ENCODE measurements at places on chromosomes 7 and 10.

DNA sequence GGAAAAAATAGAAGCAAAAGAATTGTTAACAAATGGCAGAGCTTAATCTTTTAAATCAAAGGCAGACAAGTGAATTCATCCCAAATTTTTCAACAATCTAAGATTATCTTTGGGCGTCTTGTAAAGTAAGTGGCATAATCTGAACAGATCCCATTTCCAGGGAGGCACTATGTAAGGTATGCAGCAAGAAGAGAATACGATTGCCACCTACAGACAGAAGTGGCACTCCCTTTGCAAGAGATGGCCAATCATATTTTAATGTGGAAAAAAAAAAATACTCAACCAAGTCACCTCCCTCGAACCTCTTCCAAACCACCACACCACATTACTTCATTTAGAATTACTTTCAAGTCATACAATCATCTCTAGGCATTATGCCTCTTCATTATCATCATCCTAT is 4.0 kb downstream of the GFRA1 start:
- no peak for DNase-seq

GRCh38 chr7:8113184-8113583 is 144.6 kb downstream of the GLCCI1 start:
- no peak for DNase-seq

- DNase-seq: peak; percentile 55
Measured at GRCh38 chr10:113094114-113094486, 144.1 kb downstream of the TCF7L2 start.

- DNase-seq: no peak
Measured at GRCh38 chr7:134530460-134530859, 3.1 kb downstream of the AKR1B10 start.

GRCh38 chr7:102433219-102434038 is at the start of gene ORAI2:
Gene ORAI2, plus strand, starts transcription at chr7:102433575. Its CDS starts 5,382 bp downstream, at chr7:102438957.
- DNase-seq: peak; percentile 63

GRCh38 chr10:9209105-9209798 is 1154.8 kb downstream of the GATA3 start:
- DNase-seq: peak; percentile 47

GRCh38 chr10:85603151-85603940 is 763.2 kb downstream of the GRID1 start:
- DNase-seq: no peak

DNA sequence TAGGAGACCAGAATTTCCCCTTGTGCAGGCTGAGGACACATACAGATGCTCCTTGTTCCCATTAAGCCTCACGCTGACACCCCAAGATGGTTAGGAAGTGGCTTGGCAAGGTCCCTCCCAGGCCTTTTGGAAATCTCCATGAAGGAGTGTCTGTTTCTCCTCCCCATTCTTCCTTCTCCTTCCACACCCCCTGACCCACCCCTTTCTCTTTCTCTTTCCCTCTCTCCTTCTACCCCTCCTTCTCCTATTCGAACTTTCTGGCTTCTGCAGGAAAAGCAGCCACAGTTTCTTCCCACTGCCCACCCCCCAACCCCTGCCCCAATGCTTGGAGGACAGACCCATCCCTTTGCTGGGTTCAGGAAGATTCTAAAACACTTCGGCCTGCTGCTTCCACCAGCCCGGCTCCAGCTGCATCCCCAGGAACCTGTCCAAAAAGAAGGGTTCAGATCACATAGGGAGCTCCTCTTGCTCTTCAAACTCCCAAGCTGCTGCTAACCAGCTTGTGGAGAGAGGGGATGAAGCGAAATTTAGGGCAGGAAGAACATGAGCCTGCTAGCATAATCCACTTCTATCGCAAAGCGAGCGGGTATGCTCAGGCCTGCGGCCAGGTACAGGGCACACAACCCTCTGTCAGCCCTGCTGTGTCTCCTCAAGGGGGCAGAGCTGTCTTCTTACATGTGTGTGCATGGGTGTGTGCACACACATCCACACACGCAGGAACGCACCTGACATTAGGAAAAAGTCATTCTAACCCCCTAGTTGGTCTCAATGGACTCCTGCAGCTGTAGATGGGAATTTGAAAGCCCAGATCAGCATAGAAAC is 80.4 kb downstream of the PPP1R3C start:
- no peak for DNase-seq

GRCh38 chr7:88789480-88790064 is 6.0 kb downstream of the TEX47 start:
- DNase-seq: peak; percentile 39

DNA sequence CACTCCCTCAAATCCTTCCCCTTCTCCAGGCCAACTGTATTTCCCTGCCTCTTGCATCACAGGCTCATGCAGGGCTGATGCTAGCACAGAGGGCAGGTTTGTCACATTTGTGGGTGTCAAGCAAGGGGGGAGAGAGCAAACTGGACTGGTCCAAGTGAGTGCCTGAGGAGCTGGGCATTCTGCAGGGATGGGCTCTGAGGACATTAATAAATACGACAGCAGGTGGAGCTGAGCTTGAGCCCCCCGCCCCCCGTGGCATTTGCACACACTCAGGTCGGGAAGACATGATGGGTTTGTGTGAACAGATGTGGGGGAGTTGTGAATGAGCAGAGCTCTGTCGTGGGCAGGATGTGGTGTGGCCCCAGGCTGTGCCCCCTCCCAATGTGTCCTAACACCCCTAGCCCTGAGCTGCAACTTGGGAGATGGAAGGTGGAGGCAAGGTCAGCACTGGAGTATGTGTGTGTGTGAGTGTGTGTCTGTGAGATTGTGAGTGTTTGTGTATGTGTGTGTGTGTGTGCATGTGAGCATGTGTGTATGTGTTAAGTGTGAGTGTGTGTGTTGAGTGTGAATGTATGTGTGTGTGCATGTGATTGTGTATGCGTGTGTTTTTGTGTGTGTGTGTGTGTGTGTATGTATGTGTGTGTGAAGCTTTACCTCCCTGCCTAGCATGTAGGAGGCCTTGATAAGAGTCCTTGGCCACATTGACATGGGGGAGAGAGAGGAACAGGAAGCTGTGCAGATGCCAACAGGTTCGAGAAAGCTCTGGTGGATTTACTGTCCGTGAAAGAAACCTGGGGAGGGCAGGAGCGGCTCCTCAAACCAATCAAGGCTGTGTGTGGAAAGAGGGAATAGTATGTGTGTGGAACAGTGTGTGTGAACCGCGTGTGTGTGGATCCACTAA is 9.1 kb downstream of the RASSF4 start:
- peak; percentile 45 for DNase-seq

GRCh38 chr10:91788527-91788926 is 9.7 kb upstream of the TNKS2 start:
- no peak for DNase-seq

DNA sequence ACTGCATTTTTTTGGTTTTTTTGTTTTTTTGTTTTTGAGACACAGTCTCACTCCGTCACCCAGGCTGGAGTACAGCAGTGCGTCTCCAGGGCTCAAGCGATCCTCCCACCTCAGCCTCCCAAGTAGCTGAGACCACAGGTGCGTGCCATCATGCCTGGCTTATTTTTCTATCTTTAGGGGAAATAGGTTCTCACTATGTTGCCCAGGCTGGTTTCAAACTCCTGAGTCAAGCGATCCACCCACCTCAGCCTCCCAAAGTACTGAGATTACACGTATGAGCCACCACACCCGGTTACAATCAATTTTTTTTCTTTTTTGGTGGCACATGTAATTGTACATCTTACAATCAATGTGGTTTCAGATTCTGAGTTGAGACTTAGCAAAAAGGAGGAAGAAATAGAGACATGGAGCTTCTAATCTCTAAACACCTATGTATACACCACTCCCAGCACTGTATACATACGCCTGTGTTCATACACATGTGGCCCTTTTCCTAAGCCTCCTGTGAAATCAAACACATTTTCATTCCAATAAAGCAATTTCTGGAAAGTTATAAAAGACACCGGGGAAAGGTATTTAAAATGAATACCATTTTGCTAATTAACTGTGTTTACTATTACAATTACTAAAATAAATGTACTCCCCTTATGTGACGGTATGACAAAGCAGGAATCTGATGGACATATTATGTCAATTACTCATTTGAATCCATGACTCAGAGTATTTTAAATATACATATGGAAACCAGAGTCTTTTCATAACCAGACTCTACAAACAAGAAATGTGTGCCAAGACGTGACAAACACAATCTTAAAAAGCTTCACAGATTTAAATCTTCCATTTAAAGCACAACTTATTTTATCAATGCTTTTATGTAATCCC is 40.9 kb downstream of the SMURF1 start:
- DNase-seq: no peak

DNA sequence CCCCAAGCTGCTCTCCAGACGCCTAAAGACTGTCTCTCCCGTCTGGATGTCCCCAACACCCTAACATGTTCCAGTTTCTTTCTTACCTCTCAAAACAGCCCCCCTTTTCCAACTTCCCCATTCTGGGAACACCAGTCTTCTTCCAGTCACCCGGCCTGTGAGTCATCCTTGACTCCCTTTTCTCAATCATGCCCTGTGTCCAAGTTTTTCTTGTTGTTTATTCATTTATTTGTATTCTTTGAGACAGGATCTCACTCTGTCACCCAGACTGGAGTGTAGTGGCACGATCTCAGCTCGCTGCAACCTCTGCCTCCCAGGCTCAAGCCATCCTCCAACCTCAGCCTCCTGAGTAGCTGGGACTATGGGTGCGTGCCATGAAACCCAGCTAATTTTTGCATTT is 15.6 kb downstream of the SNX10 start:
- DNase-seq: no peak

GRCh38 chr7:75879771-75880184 is 944 bp downstream of the RHBDD2 start:
- no peak for DNase-seq

DNA sequence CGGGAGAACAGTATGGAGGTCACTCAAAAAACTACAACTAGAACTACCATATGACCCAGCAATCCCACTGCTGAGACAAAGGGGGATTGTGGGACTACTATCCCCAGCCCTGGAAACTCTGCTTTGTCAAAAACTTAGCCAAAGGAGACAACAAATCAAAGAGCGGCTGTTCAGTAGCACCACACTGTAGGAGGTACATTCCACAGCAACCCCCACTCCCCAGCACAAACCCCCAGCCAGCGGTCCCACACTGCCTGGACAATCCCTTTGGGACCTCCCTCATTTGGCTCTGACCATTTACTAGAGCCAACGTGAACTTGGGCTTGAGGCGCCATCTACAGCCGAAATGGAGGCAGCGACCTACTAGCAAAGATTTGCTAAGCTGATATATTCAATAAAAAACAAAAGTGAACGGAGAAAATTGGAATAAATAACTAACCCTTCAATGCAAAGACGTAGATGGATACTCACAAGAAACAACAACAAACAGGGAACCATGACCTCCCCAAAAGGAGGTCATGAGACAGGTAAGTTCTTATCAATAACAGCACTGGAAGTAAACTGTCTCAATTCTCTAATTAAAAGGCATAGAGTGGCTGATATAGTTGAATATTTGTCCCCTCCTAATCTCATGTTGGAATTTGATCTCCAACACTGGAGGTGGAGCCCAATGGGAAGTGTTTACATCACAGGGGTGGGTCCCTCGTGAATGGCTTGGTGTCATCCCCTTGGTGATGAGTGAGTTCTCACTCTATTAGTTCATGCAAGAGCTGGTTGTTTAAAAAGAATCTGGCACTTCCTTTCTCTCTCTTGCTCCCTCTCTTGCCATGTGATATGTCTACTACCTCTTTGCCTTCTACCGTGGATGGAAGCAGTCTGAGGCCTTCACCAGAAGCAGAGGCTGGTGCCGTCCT is 119.0 kb upstream of the KCNMA1 start:
- DNase-seq: peak; percentile 14

- no peak for DNase-seq
Measured at GRCh38 chr7:48518092-48518491, 346.8 kb downstream of the ABCA13 start.

- DNase-seq: no peak
Measured at GRCh38 chr7:133118261-133118660, 36.4 kb upstream of the CHCHD3 start.

GRCh38 chr7:127792528-127793342 is 140.7 kb downstream of the SND1 start:
- DNase-seq: no peak

DNA sequence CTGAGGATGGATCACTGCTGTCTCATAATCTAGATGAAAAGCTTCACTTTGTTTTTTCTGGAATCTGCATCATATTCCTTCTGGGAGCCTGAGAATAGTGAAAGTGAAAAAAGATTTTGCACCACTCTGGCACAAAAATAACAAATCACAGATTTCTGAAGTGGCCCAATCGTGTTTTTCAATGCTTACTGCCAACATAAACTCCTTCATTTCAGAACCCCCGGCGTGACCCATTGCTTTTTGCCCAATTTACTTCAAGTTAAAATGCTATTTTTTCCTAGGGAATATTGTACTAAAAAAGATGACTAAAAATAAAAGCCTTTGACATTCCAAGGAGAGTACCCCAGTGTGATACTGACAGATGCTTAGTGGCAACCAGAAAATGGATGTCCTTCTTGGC is 53.7 kb upstream of the ANK3 start:
- no peak for DNase-seq

DNA sequence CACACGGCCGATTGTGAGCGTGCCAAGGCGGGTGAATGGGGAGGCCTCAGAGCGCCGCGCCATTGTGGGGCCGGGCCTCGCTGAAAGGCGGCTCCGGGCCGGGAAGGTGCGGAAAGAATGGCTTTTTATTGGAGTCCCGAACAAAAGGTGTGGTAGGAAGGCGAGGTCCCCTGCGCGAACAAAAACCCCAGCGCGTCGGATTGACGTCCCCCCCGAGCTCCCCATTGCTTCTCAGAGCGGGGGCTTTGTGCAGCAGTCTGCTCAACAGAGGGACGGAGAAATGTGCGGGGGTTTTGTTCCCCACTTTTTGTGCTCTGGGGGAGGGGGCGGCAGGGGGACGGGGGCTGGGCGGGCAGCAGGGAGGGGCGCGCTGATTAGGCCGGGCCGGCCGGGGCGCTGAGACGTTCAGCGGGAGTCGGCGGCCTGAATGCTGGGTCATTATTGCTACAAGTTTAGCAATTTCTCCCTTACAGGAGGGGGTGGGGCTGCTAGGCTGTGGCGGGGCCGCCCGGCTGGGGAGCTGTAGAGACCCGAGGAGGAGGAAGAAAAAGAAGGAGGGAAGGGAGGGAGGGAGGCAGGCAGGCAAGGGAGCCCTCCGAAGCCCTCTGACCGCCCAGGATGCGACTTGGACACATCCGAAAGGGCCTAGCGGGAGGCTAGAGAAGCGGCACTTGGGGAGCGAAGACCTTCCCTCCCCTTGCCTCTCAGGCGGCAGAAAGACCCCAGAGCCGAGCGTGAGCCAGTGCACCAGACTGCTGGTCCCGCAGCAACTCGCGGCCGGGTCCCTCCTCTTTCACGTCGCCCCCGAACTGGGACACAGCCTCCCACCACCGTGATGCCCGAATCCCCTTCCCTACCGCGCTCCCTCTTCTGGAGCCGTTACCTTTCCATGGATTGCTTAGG is 4.6 kb downstream of the NKX2-3 start:
- peak; percentile 45 for DNase-seq

GRCh38 chr10:132932461-132933307 is 9.7 kb downstream of the CFAP46 start:
- DNase-seq: no peak

GRCh38 chr7:19752020-19752419 is 21.4 kb downstream of the TMEM196 start:
- no peak for DNase-seq

DNA sequence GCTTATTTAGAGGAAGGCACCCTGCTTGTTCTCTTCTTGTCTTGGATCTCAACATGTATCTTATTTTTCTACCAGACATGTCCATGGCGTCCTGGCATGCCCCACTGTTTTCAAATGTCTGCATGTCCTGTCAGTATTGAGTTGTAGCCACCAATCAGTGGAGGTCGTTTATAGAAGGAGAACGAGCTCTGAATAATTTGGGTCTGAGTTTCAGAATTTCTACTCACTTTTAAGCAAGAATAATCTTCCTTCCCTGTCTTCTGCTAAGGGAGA is 2.9 kb upstream of the HOXA13 start:
- peak; percentile 17 for DNase-seq

GRCh38 chr7:81327468-81328266 is 408.8 kb upstream of the SEMA3C start:
- DNase-seq: no peak

- DNase-seq: no peak
Measured at GRCh38 chr10:131921184-131921583, 20.4 kb downstream of the PPP2R2D start.
